ENCODE measurements at places on chromosomes 7 and 10. TPM values are rescaled to one million over a fixed set of nuclear protein-coding genes. Genes with fewer than 3 reads are reported as not detected.

Gene TMEM168
- total RNA-seq, result 9.0 TPM

Gene TMEM213
- total RNA-seq, result not detected

Gene CWF19L1
- total RNA-seq, result 17.5 TPM

Gene ZNF398
- total RNA-seq, result 23.9 TPM

Gene SLC18A3
- not detected for total RNA-seq

Gene RBP4
- total RNA-seq, result not detected

Gene PRLHR
- not detected for total RNA-seq

Gene CYP2E1
- total RNA-seq, result 3.5 TPM

Gene TRIM56
- total RNA-seq, result 18.8 TPM

Gene FLNC
- 206 TPM for total RNA-seq

Gene SFRP5
- total RNA-seq, result not detected

Gene ITIH5
- total RNA-seq, result under 0.01 TPM

Gene NODAL
- total RNA-seq, result not detected

Gene CDHR3
- 5.2 TPM for total RNA-seq

Gene OR6V1
- total RNA-seq, result not detected

Gene AKR1C3
- 4.4 TPM for total RNA-seq

Gene ITPRID1
- total RNA-seq, result not detected

Gene EPHA1
- not detected for total RNA-seq

Gene CYP3A4
- not detected for total RNA-seq

Gene STRIP2
- total RNA-seq, result 8.7 TPM

Gene TUBAL3
- total RNA-seq, result not detected

Gene CTAGE4
- total RNA-seq, result 0.88 TPM

Gene GSTO2
- 0.22 TPM for total RNA-seq

Gene CHST12
- total RNA-seq, result 10.3 TPM

Gene TLX1
- total RNA-seq, result not detected

Gene CHAT
- not detected for total RNA-seq

Gene SPDYE2B
- not detected for total RNA-seq

Gene CHN2
- total RNA-seq, result 0.29 TPM
